ENCODE measurements at places on chromosomes 6 and 20.

- DNase-seq, result no peak
Observed at GRCh38 chr6:102742754-102743356, 1349.3 kb downstream of the GRIK2 start.

GRCh38 chr6:43547222-43547621, 28.6 kb downstream of the XPO5 start:
- no peak for DNase-seq

DNA sequence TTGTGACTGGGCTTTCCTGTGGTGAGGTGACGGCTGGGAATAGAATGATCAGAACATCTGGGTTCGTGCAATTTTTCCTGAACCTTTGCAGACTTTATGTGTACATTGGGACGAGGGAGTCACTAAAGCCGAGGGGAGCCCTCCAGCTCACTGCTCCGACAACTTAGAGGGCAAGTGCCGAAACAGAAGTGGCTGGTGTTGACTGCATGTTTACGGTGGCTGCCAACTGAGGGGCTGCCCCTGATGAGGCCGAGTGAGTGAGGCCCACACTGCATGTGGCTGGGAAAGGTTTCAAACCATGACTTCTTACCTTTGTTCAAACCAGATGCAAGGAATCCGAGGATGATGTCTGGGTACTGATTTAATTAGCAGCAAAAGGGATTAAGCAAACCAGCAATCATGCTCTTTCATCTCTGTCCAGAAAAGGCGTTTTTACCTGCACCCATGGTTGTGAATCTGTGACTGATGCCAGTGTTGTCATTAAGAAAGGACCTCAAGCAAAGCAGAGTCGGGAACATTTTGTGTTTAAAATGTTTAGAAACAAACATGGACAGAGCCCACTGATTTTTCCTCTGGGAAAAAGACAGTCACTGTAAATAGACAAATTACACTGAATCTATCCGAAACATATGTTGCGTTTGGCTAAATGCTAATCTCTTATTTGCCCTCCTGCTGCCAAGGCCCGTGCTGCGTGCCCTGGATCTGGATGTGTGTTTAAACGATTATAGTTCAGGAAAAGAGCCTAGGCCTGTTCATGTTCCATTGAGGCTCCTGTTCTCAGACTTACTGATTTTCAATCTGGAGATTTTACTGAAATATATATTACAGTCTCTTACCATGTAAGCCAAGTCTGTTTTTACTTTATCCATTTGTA, 105.1 kb downstream of the UST start:
- DNase-seq, result no peak

GRCh38 chr6:42403421-42403820, 48.3 kb downstream of the TRERF1 start:
- no peak for DNase-seq

- DNase-seq, result no peak
Observed at GRCh38 chr6:139653111-139653510, 278.7 kb upstream of the CITED2 start.

DNA sequence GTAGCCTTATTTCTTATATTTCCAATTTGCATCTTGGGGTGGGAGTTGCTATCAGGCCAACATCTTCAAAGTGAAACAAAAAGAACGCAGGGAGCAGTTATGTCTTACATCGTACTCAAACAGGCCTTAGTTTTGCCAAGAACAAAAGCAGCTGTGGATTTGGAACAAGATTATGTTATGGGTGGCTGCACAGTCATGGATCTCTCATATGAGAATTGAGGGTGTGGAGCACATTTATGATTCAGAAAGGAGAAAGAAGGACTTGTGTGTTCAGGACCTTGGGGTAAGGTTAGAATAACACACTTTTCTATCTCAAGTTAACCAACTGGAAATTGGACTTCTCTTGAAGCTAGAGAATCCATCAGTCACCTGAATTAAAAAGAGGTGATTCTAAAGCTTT, 259.9 kb downstream of the FOXA2 start:
- DNase-seq, result no peak

GRCh38 chr6:54448617-54449016, 140.4 kb downstream of the TINAG start:
- no peak for DNase-seq

DNA sequence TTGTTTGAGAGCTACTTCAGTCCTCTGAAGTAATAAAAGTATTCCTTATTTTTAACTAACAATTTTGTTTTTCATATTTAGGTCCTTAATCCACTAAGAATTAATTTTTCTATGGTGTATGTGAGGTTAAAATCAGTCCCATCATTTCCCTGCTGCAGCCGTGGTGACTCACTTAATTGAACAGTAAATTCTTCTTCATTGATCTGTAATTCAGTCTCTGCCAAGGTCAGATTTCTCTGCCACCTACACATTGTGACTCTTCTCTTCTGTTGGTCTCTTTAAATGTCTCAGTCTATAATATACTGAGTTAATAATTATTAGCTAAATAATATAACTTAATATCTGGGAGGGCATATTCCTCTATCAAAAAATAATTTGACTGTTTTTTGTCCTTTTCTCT, 262.3 kb downstream of the UTRN start:
- no peak for DNase-seq

DNA sequence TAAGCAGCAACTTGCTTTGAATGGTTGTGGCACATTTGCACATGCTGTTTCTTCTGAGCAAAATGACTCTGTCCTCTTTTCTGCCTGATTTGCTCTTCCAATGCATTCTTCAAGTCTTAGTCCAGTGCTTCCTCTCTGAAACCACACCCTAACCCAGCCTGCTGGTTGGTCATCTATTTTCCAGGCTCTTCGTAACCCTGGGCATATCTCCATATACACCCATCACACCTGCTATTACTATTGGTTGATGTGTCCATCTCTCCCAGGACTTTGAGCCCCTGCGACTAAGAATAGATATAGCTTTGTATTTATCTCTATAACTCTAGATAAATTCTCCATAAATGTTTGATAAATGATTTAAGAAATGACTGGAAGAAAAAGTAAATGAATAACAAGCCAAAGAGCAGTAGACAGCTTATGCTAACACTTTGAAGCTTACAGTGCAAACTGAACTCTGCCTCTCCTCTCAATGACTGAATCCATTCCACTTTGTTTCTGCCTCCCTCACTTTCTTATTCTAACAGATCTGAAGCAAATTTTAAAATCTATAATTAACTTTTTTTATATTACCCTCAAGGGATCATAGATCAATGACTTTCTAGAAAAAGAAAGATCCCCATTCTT, 59.7 kb upstream of the NT5E start:
- no peak for DNase-seq

GRCh38 chr20:62117658-62118057, 4.6 kb upstream of the LSM14B start:
- no peak for DNase-seq

Measured in caudate nucleus (tissue), 63 donors.